Stimulated activated CD4-positive, alpha-beta T cell treated with anti-CD3 and anti-CD28 coated beads, Interleukin-15, amount 100 ng/mL, for 48 hours (primary cell): ENCODE measurements at places on chromosomes 3 and 15.

DNA sequence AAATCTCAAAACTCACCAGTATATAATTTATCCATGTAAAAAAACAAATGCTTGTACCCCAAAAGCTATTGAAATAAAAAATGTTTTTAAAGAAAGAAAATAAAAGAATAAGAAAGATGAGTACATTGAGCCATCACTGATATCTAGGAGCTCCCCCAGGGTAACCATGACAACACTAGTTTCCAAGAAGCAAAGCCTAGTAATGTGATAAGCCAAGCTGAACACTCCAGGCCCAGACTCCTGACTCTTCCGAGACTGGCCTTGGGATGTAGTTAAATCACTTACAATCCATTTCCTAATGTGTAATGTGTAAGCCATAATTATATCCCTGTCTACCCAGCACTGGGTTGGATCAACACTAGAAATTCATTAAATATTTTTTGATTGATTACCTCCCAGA, 21.1 kb upstream of the ATP8B4 start:
- no peak for DNase-seq

DNA sequence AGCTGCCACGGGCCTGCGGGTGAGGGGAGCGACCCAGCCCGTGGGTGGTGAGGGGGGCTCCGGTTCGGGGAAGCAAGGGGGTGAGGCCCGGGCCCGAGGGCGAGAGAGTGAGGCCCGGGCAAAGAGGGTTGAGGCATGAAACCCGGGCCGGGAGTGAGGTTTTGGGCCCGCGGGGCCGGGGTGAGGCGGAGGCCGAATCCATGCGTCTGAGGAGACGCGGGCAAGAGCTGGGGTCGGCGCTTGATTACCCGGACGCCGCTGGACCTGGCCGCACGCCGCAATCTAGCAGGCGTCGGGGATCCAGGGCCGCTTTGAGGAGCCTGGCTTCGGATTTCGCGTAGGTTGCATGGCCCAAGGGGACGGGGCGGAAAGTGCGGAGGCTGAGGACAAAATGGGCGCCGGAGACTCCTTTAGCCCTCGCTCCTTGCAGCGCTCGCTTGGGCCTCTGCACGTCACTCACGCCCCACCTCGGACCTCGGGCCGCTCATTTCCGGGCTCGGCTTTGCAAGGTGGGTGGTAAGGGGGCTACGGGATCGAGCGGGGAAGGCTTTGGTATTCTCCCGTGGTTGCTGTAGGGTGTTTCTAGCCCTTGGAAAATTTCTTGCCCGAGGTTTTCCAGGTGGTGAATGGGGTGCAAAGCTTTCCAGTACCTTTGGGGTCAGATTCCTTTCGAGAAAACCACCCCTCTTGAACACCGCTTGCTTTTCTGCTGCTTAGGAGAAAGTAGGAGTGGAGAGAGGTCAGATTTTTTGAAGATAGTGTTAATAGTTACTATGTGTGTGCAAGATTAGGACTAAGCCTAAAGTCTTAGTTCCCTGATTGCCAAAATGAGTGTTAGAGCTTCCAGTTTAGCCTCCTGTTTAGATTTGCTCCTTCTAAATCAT, 827 bp downstream of the SLC25A36 start:
- peak; percentile 19 for DNase-seq

DNA sequence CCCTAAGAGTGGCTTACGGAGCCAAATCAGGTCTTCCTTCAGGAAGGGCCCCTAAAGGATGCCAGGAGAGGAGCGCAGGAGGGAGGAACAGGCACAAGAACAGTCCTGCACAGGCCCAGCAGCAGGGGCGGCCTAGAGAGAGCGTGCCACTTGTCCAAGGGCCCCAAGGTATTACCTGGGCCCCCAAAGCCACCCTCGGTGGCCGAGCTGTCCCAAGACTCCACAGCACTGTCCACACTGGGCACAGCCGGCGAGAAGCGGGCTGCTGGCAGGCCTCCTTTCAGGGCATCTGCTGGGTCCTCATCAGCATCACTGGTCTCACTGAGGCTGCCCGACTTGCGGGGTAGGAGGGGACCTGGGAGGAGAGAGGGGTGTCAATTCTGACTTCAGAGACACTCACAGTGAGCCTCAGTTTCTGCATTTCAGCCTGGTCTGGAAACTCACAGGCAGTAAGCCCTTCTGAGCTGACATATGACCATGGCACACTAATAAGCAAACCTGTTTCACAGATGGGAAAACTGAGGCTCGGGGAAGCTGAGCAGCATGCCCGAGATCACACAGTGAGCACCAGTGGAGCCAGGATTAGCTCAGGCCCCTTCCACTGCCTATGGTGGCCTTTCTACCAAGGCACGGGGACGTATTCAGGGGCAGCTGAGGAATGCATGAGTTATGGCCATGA, 33.4 kb downstream of the GRIP2 start:
- DNase-seq, result no peak

DNA sequence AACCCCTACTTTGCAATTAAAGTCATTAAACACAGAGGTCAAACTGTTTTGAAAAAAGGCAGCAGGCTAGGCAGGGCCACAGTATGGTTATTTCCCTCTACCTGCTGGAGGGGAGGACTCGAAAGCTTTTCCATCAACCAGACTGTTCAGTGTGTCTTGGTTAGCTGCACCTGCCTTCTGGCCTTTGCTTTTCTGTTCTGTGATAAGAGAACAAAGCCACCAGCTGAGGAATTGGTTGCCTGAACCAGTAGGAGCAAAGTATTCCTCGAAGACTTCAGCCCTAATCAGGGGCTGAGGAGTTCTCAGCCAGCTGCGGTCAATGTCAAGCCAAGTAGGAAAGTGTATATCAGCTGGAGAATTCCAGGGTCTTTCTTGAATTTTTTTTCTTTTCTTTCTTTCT, 132.5 kb downstream of the SOX2 start:
- DNase-seq, result no peak

DNA sequence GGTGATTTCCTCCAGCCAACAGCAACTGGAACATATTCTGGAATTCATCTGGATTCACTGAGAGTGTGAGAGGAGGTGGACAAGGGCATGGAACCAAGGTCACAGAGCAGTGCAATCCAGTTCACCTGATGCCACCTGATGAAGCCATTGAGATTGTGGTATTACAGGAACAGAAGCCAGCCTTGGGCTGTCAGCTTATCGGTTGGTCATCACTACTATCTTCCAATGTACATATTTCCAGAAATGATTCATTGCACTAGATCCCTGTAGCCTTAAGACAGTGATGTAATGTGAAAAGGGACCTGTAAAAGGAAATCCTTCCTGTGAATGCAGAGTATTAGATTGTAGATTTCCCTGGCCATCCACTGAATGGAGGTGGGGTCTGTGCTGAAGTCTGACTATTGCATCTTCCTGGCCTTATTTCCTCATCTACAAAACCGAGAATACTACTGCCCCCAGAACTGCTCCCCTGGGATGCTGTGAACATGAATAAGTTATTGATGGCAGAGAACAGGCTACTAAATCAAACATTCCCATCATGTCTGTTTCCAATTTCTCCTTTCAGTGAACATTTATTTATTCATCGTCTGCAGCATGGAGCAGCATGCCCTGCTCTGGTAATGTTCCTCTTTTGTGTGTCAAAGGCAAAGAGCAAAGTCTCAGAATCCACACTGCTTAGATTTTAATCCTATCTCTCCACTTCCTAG, 47.4 kb upstream of the TPM1 start:
- DNase-seq, result no peak

DNA sequence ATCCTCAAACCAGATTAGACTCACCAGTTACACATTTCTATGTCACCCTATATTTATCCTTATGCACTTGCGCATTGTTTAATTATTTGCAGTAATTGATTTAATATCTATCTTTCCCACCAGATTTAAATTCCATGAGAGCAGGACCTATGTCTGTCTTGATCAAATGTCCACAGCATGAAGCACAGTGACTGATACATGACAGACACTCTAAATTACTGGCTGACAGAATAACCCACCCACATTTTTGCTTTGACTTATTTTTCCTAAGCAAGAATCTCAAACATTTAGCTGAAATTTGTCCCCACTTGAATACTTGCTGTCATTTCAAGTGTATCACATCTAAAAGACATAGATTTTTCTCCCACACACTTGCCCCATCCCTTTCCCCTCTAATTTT, 7.5 kb downstream of the CD200R1 start:
- no peak for DNase-seq

GRCh38 chr3:181847276-181847675, 135.6 kb downstream of the SOX2 start:
- no peak for DNase-seq

DNA sequence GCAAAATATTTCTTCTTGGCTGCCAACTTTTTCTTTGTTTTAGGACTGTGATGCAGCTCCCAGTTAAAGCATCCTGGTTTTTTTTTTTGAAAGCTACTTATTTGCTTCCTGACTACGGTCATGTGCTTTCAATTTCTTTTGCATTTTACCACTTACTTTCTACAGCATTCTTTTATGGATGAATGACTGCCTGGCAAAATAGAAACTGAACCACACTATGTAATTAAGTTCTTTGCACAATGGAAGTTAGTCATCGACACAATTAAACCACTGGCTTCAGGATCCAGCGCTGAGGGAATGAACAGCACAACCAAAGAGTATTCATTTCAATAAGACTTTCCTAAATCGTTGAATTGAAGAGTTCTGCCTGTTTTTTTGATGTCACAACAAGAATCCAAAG, 82.2 kb upstream of the EPHA3 start:
- no peak for DNase-seq

GRCh38 chr15:60933900-60934885, 294.9 kb downstream of the RORA start:
- DNase-seq, result no peak

DNA sequence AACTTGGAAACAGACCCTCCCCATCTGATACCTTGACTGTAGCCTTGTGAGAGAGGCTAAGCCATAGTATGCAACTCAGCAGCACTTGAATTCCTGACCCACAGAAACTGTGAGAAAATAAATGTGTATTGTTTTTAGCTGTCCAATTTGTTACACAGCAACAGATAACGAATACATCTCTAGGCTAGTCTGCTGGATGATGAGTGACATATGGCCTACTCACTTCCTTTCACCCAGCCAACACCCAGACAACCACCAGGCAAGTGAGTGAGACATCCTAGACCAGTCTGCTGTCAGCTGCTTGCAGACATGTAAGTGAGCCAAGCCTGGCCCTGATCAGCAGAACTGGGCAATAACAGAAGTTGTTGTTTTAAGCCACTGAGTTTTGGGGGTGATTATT, 19.2 kb upstream of the SMAD6 start:
- no peak for DNase-seq

GRCh38 chr3:74562558-74563269, 51.7 kb downstream of the CNTN3 start:
- DNase-seq, result no peak

DNA sequence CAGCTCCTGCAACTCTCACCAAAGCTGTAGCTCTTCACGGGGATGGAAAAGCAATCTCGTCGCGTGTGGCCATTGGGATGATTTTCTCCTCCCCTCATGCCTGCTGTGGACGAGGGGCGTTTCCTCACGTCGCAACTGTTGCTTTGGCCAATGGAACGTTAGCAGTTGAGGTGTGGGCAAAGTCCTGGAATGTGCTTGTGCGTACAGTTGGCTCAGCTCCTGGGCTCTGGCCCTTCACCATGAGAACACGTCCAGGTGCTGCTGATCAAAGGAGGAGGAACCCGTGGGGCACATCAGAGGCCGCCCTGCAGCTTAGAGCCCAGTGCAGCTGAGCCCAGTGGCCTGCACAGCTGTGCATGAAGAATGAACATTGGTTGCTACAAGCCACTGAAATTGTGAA, 186.1 kb downstream of the TJP1 start:
- no peak for DNase-seq

DNA sequence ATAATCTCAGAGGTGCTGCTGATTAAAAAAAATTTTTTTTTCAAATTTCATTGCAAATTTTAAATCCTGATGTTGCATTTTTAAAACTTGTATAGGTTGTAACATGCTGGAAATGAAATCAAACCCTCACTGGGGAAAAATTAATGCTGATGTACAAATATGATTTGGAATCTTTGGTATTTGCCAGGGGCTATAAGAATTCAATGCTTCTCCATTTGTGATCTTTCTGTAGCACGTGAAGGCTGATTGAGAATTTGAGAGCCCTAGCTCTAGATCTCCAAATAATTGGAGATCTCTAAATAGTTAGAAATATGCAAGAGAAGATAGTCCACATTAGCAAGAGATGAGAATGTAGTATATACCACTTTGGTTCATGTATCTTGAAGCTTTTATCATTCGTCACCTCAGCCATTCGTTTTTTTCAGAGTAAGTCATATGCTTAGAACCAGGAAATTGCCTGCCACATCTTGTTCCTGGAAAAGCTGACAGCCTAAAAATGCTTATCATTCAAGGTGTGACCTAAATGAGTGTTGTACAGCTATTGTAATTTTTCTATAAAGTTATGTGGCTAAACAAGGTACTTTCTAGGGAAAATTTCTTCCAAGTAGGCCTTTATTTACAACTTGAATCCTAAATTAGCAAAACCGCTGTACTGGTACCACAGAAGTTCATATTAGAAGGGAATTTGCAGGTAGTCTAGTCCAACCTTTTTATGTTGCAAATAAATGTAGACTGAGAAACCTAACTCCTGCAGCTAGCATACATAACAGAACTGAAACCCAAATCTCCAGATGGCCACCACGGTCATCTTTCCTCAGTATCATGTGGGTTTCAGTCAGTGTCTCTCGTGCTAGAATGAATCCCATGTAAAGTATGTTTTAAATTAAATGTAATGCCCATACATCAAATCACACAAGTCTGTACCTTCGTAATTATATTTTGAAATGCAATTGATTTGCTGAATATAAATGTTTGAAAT, 48.5 kb downstream of the FNDC3B start:
- no peak for DNase-seq

DNA sequence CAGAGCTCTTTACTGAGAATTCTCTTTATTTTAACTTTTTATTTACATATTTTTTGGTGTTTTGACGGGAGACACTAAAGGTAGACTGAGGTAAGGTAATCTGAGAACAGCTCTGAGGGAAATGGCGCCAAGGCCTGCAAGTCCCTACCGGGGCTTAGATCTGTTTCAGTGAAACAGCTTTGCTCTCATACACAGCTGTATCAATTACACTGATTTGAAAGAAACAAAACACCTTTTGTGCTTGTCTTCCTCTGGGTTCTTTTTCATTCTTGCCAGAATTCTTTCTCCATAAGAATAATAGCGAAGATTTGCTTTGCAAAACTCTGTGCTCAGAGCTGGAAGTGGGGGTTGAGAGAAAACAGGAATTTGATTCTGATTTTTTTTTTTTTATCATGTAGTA, 79.5 kb upstream of the PEX5L start:
- DNase-seq, result no peak

GRCh38 chr15:40584191-40584590, 9.9 kb upstream of the KNL1 start:
- no peak for DNase-seq

DNA sequence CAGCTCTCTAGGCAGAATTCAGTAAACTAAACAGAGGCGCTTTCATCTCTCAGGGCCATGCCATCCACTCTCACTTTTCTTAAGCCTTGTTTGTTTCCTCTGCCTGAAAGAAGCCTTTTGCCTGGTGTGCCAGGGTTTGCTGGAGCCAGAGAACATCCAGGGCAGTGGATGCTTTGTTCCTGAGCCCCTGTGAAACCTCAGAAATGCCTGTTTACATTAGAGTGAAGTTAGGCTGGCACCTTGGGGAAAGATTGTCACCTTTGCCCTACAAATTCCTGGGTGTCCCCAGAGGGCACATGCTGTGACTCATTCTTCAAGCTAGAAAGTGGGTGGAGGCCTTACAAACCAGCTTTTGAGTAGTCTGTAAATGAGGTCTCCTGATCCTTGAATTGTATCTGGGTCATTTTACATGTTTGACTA, 10.7 kb upstream of the TRAK1 start:
- no peak for DNase-seq
